ENCODE measurements at places on chromosomes 1 and 21.
A peak's percentile ranks its signal among the peaks of the same experiment; 100 is the strongest.

GRCh38 chr1:87584586-87584985 is 255.9 kb downstream of the LMO4 start:
- DNase-seq, result no peak

DNA sequence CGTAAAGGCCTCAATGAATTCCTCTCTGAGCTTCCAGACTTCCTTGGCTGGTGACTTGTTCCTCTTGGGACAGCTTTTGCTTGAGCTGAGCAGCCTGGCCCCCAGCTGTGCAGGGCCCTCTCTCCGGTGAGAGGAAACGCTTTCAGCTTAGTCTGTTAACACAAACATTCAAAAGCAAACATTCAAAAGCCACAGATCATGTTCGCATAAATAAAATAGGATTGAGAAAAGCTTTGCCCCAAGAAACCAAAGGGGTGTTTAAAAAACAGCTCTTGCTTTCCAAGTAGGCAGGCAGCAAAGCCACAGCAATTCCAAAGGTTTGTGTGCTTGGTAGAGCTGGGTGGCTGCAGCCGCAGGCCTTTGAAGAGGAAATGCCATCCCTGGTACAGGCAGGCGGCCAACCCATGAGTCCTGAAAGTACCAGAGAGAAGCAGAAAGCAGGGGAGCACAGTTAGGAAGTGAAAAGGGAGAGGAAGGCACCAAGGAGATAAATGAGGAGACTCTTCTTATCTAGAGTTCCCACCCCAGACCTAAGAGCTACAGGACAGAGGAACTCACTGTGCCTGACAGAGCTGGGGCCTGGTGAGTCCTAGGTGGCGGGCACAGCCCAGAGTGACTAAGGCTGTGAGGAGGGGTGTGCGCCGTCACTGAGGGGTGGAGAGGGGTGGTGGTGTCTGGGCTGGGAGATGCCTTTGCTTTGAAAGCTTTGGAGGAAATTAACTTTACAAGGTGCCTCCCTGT is 48.4 kb downstream of the CCN1 start:
- DNase-seq, result peak; percentile 78

DNA sequence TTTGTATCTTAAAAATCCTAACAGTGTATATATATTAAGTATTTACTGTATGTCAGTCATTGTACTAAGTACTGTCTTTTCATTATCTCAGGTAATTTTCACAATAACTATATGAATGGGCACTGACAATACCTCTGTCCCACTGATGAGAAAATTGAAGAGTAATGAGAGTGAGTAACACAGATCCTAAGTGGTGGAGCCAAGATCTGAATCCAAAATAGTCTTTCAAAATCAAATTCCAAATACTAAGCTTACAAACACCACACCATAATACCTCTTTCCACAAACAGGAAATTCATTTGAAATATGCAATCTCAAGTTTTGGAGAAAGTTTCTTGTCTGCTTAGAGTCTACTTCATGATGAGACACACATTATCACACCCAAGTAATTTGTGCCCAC is 105.9 kb upstream of the EDEM3 start:
- DNase-seq, result no peak

- DNase-seq, result no peak
Observed at GRCh38 chr1:29365906-29366670, 129.8 kb downstream of the PTPRU start.

- DNase-seq, result no peak
Observed at GRCh38 chr1:233965856-233966255, 61.4 kb downstream of the SLC35F3 start.

DNA sequence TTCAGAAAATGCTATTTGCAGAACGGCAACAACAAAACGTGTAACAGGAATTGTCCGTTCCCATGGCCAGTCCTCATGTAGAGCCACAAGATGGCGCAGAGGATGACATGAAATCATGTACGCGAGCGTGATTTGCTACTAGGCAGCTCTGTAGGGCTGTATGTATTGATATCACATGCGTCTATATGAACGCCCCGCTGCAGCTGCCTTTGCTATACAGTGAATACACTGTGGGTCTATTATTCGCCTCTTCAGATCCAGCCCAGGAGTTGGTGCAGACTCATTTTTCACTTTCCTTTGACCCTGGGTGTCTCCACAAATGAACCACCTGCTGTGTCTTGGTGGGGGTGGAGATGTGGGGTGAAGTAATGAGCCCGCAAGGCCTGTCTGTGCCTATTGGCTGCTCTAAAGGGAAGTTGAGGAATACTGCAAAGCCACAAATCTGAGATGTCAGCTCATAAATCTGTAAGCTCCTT is 361.5 kb downstream of the KIF26B start:
- DNase-seq, result no peak

GRCh38 chr1:3065396-3065795 is 3.6 kb upstream of the PRDM16 start:
- no peak for DNase-seq

GRCh38 chr1:185348296-185348695 is 31.3 kb upstream of the IVNS1ABP start:
- DNase-seq, result no peak

Measured in amniotic stem cell (primary cell).